Fibroblast of the aortic adventitia (primary cell): ENCODE measurements at places on chromosomes 4 and X.

DNA sequence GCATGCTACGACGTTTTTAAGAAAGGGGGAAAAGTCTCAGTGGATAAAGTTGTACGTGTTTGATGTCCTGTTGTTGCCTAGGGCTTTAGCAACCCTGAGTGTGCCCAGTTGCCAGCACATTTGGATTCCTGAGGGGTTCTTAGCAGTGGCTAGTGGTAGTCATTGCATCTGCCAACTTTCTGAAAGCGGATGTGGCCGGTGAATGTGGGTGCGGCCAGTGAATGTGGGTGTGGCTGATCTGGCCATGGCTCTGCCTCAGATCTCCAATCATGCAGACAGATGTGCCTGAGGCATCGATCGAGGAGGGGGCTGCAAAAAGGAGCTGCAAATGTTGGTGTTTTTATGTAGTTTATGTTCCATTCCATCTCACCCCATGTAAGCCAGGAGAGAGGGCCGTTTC, 41.5 kb upstream of the FAT1 start:
- peak; percentile 28 for DNase-seq

GRCh38 chrX:68920561-68920960, 91.7 kb downstream of the EFNB1 start:
- peak; percentile 47 for DNase-seq

DNA sequence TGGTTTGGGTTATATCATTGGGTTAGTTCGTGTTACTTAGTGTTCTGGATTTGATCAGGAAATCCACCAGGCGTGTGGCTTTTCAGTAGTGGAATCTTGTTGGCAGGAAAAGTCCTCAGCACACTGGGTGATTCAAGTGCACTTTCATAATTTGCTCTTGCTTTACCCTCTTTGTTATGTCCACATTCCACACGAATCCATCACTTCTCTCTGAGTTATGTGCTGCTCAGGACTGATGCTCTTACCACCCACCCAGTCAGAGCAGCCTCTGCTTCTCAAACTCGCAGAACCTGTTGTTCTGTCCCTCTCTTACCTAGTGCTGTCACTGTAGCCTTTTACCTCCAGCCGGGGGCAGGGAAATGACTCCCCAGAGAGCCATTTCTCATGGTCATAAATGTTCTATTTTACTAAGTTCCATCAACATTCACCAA, 37.2 kb upstream of the SCRG1 start:
- peak; percentile 94 for DNase-seq

GRCh38 chr4:141636771-141637460, 533 bp downstream of the IL15 start:
- DNase-seq, result peak; percentile 57

DNA sequence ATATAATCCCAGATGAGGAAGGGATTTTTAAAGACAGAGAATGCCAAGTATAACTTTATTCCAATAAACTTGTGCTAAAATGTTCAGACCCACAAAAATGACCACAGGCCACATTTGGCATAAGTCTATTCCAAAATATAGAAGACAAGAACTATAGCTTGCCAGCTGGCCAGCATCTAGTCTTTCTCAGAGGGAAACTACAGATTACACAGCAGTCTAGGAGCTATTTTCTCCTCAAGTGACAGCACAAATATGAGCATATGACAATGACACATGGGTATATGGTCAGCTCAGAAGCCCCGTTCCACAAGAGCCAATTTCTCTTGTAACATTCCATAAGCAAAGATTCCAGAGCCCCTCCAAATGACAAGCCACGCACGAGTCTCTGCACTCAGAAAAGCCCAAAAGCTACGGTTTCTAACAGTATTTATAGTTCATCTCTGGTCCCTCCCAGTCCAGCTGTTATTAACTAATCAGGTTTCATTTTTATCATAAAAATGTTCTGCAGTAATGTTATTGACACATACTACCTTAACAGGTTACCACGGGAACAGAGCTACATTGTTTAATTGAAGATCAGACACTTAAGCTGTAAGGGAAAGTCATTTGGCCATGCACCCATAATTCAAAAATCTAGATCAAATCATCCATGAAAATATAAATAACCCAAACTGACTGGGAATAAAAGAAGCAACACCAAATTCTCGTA, 70.3 kb downstream of the RAB28 start:
- DNase-seq, result peak; percentile 46

DNA sequence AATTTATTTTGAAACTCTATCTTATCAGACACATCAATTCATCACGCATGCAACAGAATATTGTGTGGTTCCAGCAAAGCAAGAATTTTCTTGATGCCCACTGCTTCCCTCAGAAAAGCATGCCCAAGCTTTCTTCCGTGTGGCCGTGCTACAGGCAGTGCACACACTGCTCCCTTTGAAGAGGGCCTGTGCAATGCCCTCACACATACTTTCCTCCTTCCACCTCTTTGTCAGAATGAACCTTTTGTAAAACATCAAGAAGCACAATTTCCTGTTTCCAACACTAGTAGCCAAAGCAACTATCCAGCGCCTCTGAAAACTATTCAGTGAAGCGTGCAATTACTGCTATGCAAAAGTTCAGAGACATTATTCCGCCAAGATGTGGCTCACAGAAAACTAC, 201.7 kb downstream of the NLGN4X start:
- DNase-seq, result no peak

GRCh38 chr4:119735165-119735651, 106.6 kb upstream of the PDE5A start:
- peak; percentile 94 for DNase-seq

DNA sequence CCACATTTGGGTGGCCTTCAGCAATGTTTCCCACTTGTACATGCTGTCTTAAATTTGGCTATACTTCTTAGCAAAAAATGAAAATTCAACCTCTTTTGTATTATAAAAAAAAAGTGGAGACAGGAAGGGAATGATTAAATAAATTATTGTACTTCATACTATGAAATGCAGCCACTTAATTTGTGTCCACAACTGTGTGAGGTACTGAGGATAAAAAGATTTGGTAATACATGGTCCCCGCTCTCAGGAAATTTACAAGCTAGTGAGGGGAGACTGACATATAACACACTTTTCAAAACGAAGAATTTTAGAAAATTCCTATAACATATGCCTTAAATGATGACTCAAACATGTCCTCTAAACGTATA, 105.0 kb downstream of the HNRNPD start:
- DNase-seq, result no peak
